ENCODE measurements at places on chromosomes 2 and 18.

- no peak for DNase-seq
Measured at GRCh38 chr2:7424481-7424880, 507.3 kb downstream of the RNF144A start.

DNA sequence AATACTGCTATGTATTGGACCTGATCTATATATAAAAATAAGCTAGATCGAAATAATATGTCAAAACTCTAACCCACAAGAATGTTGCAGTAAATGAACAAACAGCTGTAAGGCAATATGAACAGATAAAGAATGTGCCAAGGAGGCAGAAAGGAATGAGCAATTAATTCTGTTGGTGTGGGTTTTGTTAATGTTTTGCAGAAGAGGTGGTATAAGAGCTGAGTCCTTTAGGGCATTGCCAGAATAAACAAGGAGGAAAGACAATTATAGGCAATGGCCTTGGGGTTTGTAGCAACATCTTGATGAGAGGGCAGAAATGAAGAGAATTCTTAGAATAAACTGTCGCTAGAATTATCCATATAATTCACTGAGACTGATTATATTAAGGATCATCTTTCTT lies 240.9 kb upstream of the GULP1 start:
- DNase-seq: no peak

- no peak for DNase-seq
Measured at GRCh38 chr2:241633561-241633960, 3.4 kb downstream of the THAP4 start.

DNA sequence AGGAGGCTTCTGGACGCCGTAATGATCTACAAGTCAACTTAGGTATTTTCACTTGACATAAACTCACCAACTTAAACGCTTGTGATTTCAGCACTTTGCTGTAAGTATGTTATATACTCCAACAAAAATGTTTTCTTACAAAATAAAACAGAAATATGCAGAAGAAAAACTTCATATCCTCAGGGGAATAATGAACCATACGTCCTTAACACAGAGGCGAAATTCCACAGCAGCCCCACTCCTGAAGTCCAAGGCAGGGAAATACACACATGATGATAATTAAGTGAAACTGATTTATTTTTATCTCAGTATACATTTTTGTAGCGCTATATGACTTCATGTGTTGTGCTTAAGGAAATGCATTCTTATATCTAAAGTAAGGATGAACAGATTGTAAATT lies 335.4 kb upstream of the VWC2L start:
- DNase-seq: no peak

- DNase-seq: no peak
Measured at GRCh38 chr2:111119822-111120252, 877 bp upstream of the BCL2L11 start.

- DNase-seq: no peak
Measured at GRCh38 chr2:173076581-173077345, 1.1 kb downstream of the MAP3K20 start.

DNA sequence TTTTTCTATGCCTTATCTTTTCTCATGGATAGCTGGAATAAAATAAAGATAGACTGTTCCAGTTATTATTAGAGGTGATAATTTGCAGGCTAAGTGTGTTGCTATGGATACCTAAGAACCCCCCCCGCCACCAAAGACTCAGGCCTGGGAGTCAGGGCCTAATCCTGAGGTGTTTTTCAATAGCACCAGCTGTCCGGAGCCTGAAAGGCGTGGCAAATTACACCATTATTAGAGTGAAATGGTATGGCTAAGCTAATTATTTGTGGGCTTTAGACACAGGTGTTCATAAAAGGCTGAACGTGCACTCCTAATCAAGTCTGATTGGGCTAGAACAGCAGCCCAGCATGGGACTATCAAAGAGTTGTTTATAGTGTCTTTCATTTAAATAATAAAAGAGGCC lies 293.2 kb upstream of the DCC start:
- DNase-seq: no peak

GRCh38 chr18:54636217-54636616 lies 45.2 kb downstream of the DYNAP start:
- DNase-seq: no peak

GRCh38 chr2:10978090-10978670 lies 66.4 kb downstream of the KCNF1 start:
- DNase-seq: no peak

DNA sequence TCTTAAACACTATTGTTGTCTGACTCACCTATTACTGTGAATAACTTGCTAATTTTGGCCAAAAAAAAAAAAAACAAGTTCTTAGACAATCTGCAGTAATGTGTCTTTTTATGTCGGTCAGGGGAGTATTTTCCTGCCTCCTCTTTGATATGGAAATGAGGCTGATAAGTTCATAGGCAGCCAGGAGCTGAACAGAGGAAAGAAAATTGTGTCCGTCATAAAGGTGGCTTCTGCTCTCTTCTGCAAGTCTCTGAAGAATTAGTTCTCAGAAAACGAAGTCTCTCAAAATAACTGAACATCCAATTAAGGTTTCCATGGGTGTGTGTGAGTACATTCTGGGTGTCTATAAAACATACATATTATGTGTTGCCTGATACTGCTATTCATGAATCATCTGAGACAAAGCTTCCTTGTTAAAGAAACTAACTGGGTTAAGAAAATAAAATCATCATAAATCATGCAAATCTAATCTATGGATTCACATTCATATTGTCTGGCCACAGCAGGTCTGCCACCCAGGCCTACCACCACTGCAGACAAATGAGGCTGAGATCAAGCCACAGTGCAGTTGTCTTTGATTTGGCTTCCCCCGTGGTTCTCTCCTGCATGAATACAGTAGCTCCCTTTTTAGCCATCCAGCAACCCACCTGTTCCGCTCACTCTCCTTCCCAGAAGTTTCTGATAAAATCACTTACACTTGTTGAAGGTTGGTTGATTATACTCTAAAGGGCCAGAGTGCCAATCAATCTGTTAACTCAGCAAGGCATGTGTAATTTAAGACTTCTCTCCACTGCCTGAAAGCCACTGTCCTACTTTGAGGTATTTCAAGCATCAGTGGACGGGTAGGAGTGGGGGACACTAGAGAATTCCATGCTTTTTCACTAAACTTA lies 19.4 kb upstream of the SP5 start:
- no peak for DNase-seq

GRCh38 chr2:180990337-180990736 lies 9.9 kb downstream of the UBE2E3 start:
- no peak for DNase-seq

DNA sequence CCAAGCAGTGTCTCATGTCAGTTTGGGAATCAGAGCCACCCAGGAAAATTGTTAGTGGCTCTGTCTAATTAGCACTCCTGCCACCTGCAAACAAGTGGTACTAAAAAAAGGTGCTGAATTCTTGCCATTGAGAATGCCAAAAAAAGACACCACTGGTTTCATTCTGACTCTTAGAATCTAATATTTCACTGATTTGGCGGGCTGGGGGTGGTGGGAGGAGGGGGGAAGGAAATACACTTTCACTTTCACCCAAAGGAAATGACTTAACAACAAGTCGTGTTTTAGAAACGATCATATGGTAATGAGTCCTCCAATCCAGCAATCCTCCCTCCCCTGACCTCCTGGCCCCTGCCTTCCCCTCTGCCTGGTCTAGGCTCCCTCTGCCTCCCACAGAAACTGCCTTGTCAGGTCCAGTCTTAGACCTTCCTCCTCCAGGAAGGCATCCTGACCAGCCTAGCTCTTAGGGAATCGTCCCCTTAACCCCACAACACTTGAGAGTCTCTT lies 4.4 kb upstream of the KLHL29 start:
- DNase-seq: peak; percentile 24

GRCh38 chr2:178863130-178863855 lies 56.1 kb upstream of the TTN start:
- DNase-seq: no peak

DNA sequence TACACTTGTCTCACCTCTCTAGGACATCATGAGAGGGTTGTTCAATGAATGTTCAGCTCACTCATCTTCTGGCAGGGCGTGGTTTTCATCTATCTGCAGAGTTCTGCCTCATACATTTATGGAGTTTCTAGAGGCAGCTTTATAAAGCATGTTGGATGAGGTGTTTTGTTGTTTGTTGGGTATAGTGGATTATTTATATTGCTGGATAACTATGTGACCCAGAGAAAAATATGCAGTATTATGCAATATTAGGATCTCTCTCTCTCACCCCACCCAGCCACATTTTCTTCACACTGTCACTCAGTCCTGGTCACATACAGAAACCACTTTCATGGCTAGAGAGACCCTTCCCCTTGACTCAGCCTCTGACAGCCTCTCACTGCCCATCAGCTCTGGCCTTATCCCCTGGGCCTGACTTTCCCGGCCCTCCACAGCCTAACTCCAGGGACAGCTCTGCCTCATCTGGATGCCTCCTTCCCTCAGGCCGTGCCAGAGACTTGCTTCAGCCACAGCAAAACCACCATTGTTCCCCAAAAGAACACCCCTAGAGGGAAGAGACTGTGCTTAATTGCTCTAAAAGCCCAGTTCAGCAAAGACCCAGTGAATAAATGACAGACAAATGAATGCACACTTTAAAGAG lies 260.3 kb downstream of the MYCN start:
- no peak for DNase-seq

GRCh38 chr18:48740068-48740440 lies 201.2 kb downstream of the CTIF start:
- DNase-seq: no peak

DNA sequence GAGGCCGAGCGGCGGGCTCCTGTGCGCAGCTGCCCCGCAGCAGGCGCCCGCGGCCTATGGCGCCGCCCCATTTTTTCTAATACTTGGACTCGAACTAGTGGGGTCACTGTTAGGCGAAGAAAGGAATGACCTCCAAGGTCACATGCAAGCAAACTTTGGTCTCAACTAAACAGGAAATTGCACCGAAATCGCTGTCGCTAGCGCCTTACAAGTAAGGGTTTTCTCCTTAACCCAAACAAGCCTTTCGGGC lies 339 bp downstream of the ACAA2 start:
- no peak for DNase-seq

GRCh38 chr2:236565879-236566402 lies 3.7 kb upstream of the ACKR3 start:
- DNase-seq: no peak

DNA sequence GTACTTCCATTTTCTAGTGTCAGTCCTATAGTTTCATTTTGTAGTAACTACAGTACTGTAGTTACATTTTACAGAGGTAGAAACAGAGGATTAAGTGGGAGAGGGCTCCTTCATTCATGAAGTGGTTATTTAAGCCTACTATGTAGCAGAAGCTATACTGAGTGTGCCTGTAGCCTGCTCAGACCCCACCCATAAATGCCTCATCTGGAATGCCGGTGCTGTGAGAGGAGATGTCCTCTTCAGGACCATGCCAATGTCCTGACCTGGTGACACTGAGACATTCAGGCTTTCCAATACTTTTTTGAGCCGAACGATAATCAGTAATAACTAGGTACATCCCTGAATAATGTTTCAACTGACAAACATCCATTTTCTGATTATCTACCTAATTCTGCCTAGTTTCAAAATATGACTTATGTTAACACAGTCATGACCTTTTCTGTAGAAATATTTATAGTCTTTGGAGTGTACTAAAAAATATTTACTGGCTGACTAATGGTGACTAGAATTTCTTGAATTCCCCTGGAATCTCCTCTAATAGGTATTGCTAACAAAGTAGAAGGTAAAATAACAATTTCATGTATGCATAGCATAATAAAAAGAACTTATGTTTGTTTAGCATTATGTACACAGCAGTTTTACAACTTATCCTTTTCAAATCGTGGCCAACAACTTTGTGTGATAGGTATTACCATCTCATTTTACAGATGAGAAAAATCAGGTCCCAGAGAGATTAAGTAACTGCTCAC lies 10.2 kb upstream of the ARHGAP28 start:
- DNase-seq: no peak

DNA sequence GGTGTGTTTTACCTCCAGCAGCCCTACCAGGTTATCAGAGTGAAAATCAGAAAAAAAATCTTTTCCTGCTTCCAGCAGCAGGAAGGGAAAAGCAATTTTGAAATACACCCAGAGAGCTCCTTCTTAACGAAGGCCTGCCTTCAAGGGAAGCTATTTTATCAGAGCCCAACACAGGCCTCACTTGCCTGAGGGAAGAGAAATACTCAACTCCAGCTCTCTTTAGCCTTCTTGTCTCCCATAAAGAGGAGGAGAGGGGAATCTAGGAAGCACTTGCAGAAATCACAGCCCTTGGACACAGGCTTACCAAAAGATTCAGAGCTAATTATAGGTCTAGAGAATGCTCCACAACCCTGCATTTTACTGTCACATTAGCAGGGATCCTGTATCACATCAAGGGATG lies 896.1 kb upstream of the CNTNAP5 start:
- DNase-seq: no peak

- no peak for DNase-seq
Measured at GRCh38 chr18:27636576-27637085, 451.5 kb upstream of the CHST9 start.

DNA sequence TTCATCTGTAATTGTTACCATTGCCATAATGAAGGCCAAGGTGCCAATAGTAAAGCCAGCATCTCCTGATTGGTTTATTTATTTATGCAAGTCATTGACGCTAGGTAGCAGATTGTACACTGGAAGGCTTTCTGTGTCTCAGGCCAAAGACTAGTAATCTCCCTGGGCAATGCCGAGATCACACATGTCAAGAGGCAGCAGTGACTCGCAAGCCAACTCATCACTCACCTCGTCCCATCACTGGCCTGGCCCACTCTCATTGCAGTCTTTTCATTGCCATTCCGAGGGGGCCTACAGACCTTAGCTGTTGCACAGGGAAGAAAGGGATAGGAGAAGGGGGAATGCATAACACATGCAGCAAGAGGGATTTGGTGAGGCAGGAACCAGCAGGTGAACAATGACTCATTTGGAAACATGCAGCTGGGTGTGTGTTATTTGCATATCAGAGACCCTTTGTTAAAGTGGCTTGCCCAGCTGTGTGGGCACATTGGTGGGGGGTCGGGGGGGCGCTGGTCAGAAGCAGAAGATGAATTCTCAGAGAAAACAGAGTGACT lies 448.7 kb upstream of the HNRNPA3 start:
- no peak for DNase-seq

- no peak for DNase-seq
Measured at GRCh38 chr2:127597984-127598380, 48.0 kb upstream of the GPR17 start.

DNA sequence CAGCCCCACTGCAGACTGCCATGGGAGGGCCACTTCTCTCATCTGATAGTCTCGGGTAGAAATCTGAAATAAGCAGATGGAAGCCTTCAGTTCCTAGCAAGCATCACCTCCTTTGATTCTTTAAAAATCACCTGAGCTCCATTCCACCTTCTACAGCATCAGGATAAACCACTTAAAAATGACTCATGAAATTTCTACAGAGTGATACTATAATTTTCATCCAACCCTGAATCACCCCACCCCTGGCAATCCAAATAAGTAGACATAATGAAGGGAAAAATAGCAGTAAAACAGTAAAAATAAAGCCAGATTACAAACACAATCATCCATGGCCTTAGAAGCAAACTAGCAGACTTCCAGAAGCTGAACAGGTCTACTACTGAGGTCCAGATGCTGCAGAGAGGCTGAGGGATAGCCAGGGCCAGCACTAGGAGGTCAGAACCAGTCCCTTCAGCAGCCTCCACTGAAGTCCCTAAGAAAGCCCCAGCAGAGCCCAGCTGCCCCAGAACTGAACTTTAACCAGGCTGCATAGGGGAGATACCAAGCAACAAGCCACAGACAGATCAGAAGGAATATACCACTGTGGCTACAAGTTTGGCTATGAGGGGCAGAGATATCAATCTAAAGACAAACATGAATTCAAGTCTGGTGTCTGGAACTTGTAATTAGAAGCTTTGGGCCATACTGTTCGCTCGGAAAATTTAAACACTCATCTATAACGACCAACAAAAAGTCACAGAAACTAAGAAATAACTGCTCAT lies 54.7 kb upstream of the RNU4ATAC start:
- DNase-seq: no peak

Measured in CD4-positive, alpha-beta T cell (primary cell).